ENCODE measurements at places on chromosomes 13 and 19.

DNA sequence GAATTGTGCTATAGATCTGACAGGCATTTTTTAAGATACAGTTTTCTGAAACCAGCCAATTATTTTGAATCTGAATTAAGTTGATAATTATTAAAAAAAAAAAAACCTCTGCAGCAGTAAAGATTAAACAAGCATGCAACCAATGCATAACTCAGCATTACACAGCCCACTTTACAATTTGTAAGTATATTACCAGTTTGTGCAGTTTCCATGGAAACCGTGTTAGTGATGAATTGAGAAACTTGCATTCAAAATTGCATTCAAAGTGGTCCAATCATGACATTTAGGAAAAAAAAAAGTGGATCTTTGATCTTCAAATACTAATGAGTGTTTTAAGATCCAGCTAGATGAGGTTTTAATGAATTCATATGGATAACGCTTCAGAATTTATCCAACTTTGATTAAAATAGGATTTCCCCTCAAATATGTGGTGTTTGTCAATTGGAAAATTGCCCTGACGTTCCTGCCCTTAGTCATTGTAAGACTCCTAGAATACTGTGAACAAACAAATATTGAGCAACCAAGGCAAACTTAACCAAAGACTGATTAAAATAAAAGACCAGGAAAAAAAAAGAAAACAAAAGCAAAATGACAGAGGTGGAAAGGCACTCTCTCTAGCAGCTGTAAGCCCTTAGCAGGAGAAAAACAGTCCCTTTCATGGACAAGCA lies 314.8 kb upstream of the MAB21L1 start:
- no peak for DNase-seq

DNA sequence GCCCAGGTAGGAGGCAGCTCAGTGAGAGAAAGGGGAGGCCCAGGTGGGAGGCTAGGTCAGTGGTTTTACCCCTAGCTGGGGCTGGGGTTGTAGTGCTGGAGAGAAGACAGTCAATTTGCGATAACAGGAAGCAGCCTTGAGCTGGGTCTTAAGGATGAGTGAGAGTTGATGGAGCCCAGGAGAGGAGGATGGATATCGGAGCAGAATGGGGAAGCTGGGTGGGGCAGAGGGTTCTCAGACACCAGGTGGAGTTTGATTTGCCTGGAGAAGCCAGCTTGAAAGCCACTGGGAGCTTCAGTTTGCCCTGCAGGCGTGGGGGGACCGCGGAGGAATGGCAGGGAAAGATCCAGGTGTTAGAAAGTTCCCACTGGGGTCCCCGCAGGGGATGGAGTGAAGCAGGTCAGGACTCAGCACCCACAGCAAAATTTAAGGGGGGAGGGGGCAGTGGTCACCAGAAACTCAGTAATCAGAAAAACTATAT lies 836 bp upstream of the CDC42EP5 start:
- no peak for DNase-seq

GRCh38 chr19:38049105-38049649 lies 142.2 kb downstream of the SIPA1L3 start:
- no peak for DNase-seq

GRCh38 chr13:43245374-43245964 lies 222.1 kb downstream of the DNAJC15 start:
- DNase-seq: no peak

DNA sequence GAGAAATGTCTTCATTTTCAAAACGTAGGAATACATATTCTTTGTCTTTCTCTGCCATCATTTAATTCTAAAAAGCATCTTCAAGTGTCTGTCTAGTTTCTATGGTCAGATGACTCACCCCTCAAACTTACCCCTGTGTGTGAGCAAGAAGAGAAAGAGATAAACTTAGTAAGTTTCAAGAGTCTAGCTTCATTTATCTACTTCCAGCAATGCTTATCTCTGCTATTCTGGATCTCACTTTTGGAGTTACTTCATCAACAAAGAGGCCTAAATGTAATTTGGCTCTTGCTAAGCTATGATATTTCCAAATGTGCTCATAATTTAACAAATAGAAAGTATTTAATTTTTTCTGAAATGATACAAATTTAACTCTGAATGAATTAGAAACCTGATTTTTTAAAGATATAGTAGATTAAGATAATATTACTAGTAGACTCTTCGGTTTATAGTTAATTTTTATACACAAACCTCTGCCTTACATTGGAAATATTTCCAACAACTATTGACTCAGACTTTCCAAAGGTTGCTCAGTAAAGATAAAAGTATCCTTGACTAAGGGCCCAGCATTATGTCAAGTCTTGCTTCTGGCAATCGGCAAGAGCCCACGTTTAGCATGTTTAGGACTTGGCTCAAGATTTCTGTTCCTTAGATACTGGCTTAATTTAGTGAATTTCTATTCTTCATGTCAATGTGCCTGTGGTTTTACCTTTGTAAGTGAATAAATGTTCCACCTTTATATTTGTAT lies 1511.0 kb upstream of the SLC10A2 start:
- no peak for DNase-seq

DNA sequence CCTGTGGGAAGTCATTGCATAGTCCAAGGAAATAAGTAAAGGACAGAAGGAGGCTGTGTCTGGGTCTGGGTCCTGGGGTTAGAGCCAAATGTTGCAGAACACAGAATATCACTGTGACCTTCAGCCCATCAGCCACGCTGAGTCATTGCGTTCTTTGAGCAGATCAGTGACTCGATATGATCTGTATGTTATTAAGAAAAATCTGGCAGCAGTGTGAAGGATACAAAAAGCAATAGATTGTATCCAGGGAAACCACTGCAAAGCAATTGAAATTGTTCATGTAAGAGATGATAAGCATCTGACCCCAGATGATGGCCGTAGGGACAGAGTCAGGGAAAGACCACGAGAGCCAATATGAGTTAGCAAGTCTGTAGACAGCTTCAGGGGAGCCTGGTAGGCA lies 1575.1 kb upstream of the SLC10A2 start:
- no peak for DNase-seq

- peak; percentile 11 for DNase-seq
These were observed 693 bp downstream of the RFXAP start for GRCh38 chr13:36819739-36820090.

DNA sequence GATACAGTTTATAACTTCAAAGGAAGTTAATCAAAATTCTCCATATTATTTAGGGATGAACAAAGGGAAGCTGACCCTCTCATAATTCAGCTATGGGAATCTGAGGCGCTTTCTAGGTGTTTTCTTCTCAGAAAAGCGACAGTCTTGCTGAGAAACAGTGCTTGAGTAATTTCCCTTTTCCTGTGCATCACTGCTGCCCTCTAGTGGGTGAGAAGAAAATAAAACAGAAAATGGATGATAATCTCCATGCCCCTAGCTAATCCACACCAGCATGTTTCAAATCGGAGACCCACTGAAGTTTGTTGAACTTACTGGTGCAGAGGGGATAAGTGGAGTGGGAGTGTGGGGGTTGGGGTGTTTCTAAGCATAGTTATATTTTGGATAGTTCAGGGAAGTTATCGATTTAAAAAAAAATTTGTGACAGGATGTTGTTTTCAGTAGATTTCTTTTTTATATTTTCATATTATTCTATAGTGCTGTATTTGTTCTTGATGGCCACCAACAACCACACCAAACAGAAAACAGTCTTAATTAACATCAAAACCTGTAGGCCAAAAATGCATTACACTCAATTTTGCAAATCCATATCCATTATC lies 21.4 kb downstream of the LCP1 start:
- peak; percentile 60 for DNase-seq

DNA sequence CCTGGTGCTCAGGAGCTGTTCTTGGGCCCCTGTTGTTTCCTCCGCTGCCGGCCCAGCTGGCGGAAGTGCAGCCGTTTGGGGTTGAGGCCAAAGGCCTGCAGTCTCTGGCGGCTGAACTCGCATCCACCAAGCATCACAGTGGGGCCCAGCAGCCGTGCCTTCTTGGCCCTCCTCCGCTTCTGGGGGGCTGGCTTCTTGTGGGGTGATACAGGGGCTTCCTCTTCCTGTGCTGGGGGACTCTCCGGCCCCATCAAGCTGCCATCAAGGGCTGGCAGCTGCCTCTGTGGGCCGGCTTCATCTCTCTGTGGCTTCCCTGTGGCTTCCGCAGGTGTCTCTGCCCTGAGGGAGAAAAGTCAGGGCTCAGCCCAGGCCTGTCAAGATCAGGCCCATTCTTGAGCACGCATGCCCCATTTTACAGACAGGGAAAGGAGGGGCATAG lies 10.3 kb downstream of the ATG4D start:
- DNase-seq: no peak

DNA sequence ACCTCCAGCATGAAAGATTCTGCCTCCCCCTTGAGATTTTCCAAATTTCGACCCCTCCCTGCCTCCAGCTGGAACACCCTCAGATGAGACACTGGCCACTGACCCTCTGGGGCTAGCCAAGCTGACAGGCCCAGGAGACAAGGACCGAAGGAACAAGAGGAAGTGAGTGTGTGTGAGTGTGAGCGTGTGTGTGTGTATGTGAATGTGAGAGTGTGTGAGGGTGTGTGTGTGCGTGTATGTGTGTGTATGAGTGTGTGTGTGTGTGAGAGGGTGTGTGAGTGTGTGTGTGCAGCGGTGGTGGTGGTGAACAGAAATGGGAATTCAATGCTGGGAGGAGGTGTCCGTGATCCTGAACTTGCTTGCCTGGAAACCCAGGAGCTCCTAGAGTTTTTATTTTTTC lies 13.8 kb downstream of the HRC start:
- no peak for DNase-seq

- DNase-seq: no peak
These were observed 63.7 kb downstream of the CRYL1 start for GRCh38 chr13:20461860-20462532.

DNA sequence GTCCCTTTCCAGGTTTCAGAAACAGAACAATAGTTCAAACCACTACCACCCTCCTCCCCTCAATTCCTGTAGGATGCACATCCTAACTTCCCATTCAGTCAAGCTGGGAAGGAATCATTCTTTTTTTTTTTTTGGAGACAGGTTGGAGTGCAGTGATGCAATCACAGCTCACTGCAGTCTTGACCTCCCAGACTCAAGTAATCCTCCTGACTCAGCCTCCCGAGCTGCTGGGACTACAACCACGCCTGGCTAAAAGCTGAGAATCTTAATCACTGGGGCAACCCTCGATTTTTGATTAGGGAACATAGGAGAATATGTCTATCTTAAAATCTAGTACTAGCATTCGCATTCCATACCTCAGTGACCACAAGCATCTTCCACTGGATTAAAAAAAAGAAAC lies 146.2 kb downstream of the ABCC4 start:
- DNase-seq: no peak
